ENCODE measurements at places on chromosomes 4 and X.

GRCh38 chr4:93467484-93468155 lies 360.9 kb upstream of the ATOH1 start:
- no peak for DNase-seq

GRCh38 chrX:42491137-42491907 lies 286.6 kb downstream of the PPP1R2C start:
- DNase-seq: no peak

- DNase-seq: no peak
Measured at GRCh38 chr4:163523791-163524365, 29.4 kb downstream of the TMA16 start.

DNA sequence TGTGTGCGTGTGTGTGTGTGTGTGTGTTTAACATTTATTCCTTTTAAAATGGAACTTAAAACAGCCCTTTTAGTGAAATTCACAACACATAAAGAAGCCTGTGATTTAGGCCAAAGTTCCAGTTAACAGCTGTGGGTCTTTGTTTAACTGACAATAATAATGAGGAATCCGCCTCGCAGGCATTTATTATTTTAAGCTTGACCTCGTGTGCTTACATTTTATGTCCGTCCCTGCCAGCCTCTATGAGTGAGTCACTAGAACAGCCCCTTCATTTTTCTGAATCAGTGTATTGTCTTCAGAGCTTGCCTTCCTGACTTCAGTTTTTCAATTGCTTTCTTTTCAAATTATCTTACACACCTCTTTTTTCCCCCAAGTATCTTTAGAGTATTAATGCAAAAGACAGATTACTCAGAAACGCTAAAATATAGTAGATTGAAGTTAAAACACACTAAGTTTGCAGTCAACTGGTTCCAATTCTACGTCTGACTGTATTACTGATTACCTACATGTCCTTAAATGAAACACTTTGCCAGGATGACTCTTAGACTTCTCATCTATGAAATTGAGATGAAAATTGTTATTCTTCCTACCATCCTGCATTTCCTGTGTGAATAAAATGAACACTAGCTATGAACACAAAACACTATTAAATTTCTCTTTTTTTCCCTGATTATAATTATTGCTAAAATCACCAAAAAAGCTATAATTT lies 319.6 kb upstream of the HS3ST1 start:
- DNase-seq: no peak

DNA sequence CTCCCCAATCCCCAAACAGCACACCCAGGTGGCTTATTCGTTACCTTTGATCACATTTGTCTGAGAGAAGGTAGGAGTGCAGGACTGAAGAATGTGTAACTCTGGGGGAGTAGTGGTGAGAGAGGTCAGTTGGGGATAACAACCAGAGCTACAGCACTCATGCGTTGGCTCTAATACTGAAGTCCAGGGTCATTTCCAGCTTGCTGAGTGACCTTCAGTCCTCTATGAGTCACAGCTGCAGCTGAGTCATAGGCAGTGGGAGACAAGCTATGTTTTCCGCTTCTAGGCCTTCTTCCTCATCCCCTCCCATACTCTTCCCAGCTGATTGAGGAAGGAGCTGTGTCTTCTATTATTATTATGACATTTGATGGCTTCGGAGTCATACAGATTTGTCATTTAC lies 31.6 kb upstream of the CT47C1 start:
- DNase-seq: no peak

- DNase-seq: no peak
Measured at GRCh38 chr4:93065790-93066189, 762.0 kb downstream of the GRID2 start.

- DNase-seq: no peak
Measured at GRCh38 chr4:141731481-141731880, 95.1 kb downstream of the IL15 start.

DNA sequence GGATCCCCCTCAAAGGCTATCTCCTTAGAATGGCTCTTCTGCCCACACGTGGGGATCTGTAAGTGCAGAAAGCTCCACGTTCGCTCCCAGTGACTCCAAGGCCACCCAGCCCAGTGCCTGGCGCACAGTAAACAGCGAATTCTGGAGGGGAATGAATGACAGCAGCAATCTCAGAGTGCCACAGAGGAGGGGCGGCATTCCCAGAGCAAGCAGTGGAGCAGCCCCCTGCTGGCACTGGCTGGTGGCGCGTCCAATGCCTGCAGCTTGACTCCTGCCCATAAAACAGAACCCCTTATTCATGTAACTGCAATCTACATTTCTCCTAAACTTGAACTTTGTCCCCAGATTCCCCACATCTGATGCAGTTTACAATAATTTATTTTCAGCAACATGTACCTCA lies 6.9 kb upstream of the HELT start:
- DNase-seq: no peak

DNA sequence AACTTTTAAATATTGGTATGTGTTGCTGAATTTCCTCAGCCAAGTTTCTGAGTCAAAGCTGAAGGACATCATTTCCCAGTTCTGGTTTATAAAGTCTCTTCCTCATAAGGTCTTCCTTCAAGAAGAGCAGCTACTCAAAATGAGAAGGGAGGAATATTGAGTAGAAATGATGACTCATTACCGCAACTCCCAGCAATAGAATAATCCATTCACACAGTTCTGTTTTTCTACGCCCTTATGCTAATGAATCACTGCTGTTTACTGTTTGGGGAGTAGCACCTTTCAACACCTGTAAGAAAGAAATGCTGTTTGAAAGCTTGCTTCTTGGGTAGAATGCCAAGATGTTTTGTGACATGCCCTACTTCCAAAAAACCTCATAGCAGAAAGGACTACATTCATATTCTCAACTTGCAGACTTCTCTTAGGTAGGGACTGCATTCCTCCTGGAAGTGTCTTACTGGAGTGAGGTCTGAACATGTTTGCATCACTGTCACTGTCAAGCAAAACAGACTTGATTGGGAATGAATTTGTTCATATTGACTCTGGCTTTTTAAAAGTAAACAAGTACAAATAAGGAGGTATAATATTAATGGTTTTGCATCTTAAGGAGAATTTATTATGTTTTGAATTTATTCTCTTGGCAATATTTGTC lies 147.2 kb upstream of the BANK1 start:
- no peak for DNase-seq

- DNase-seq: no peak
Measured at GRCh38 chr4:3512279-3512678, 19.9 kb downstream of the LRPAP1 start.

DNA sequence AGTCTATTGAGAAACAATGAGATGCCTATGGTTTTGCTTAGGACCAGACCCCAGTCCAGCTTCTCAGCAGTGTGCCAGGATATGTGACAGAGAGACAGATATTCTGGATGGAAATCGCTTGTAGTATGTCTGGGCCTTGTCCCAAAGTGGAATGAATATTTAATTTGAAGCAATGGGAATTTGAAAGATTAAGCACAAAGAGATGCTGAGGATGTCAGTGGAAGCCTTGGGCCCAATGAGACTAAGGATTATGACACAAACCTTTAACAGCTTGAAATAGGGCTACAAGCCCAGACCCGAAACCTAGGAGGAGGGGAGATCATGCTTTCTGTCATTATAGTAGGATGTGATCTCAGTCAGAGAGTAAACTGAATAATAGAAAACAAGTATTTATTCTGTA lies 459.2 kb downstream of the FAT4 start:
- no peak for DNase-seq

- no peak for DNase-seq
Measured at GRCh38 chrX:103404231-103405008, 28.1 kb downstream of the BEX3 start.

Measured in KG1 (cell line).